Fibroblast of skin of back (primary cell): ENCODE measurements at places on chromosomes 5 and 9.

GRCh38 chr9:109430231-109430630, 67.9 kb downstream of the PTPN3 start:
- no peak for DNase-seq

DNA sequence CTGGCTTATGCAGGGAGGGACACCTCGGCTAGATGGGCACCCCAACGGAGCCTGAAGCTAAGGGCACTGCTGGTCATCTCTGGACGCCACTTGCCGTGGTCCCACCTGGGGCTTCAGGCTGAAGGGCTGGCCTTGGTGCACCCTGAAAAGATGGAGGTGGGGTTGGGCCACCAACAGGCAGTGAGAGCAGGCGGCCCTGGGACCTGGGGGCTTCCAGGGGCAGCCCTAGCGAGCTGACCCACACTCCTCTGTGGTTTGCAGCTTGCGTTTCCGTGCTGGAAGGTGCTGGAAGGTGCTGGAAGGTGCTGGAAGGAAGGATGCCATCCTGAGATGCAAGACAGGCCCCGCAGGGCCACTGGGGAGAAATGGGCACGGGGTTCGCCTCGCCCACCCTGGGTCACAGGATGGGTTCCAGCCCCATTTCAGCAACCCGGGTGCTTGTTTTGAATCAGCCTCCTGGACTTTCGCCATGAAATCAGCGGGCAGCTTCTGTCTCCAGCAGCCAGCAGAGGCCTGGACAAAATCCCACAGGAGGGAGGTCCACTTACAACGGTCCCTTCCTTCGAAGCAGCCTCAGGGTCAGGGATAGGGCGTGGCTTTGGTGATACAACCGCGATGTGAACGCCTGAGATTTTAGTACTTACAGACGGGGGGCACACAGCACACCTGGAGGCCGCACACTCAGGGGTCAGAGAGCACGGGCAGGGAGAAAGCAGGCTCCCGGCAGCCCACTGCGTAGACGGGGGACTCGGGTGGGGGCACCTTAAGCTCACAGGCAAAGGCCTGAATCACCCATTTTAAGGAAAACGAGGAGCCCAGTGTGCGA, 303.1 kb upstream of the IRX4 start:
- DNase-seq, result no peak

GRCh38 chr5:88487066-88487465, 218.4 kb upstream of the TMEM161B start:
- no peak for DNase-seq

DNA sequence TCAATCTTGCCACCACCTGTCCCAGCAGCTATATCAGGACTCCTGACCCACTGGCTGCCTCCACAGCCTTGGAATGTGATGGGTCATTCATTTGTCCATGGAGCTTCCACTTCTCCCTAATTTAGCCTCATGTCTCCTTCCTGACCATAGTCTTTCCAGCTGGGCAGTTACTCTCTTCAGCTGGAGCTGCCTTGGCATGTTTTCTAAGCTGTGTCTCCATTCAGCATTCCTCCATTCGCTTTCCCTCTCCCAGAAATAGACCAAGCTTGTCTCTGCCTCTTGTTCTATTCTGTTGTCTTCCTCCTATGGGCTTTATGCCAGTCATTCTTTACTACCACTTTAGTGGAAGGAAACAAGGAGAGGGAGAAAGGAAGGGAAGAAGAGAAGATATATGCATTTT, 5.3 kb upstream of the CTXN3 start:
- no peak for DNase-seq

GRCh38 chr5:159073026-159073425, 26.7 kb downstream of the EBF1 start:
- peak; percentile 77 for DNase-seq

DNA sequence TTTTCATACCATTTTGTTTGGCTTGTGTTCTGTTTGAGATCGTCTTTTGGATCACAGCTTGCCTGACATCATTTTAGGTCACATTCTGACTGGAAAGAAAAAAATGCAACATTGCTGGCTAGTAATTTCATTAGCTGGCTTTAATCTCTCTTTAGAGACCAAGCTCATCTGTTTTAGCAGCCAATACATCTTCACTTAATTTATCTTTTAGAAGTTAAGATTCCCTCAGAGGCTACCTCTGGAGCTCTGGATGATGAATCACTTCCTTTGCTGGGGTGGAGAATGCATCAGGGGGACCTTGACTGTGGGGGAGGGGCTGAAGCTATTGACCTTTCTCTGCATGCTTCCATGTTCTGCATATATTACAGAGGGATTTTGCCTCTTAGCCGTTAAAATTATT, 181.5 kb upstream of the OTULINL start:
- DNase-seq, result peak; percentile 81

- DNase-seq, result no peak
Observed at GRCh38 chr5:59418808-59419207, 474.7 kb downstream of the PDE4D start.

- no peak for DNase-seq
Observed at GRCh38 chr9:127225801-127226625, 38.6 kb upstream of the GARNL3 start.

GRCh38 chr9:1014225-1014624, 35.9 kb upstream of the DMRT2 start:
- DNase-seq, result no peak

GRCh38 chr9:125545845-125546244, 161.2 kb downstream of the MAPKAP1 start:
- DNase-seq, result no peak

DNA sequence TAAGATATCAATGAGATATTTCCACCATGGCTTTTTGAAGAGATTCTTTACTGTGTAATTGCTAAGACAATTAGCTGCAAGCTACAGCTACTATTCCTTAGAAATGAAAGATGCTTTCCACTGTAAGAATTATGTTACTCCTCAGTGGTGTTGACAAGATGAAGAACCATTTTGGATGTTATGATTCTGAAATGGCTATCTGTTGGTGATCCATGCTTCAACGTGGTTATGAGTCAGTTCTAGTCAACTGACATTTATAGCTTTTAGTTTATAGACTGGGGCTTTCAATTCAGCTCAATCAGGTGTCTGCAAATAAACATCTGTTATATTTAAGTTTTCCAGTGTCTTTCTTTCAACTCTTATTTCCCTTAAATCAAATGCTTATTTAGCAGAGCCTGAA, 93.7 kb downstream of the SGCD start:
- no peak for DNase-seq

GRCh38 chr9:110520120-110520701, 59.3 kb downstream of the SVEP1 start:
- peak; percentile 32 for DNase-seq

DNA sequence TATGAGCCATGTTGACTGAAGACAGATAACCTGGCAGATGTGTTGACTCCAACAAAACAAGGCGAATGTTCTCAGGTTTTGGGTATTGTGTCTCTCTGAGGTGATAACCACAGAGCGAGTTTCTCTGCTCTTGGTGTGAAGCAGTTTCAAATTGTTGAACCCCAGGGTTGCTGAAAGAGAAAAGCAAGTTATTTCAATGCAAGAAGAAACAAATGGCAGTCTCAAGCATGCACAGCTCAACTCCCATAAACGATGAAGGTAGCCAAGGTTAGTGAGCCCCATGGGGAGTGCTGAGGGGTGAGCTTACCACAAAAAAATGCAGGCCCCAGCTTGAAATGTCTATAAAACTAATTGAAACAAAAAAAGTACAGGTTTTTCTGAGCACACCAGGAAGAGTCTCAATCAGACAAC, 220.8 kb upstream of the DAPK1 start:
- DNase-seq, result peak; percentile 82

- DNase-seq, result no peak
Observed at GRCh38 chr9:134388976-134389375, 62.7 kb downstream of the RXRA start.

GRCh38 chr9:134403682-134404301, 77.5 kb downstream of the RXRA start:
- peak; percentile 87 for DNase-seq

GRCh38 chr5:78677777-78678668, 29.5 kb upstream of the LHFPL2 start:
- peak; percentile 99 for DNase-seq

DNA sequence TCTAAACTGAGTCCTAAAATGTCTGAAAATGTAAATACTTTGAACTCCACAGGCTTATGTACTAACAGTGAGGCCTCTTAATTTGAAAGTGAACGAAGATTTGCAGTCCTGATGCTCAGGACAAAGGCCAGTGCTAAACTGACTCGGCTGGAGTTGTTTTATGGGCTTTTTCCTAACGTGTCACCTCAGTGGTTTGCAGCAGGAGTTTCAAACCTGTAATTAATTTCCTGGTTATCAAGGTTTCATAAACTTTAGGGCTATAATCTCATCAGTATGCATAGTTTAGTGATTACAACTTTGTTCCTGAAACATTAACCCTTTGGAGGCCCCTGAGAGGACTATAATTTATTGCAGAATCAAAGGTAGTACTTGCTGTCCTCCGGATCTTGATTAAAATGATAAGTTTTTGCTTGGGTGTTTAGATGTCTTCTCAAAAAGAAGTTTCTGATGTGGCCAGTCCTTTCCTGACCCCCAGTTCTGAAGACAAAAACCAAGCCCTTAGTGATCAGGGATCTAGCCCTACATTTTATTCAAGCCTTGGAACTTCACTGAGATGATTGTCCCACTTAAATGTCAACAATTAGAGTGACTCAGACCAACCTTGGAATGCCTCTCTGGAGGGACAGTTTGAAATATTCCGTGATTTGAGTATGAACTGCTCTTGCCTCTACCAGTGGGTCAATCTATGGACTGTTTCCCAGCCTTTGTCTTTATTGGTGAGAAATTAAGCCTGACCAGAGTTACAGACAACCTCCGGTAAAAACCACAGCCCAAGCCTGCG, 11.1 kb upstream of the S100Z start:
- peak; percentile 89 for DNase-seq

DNA sequence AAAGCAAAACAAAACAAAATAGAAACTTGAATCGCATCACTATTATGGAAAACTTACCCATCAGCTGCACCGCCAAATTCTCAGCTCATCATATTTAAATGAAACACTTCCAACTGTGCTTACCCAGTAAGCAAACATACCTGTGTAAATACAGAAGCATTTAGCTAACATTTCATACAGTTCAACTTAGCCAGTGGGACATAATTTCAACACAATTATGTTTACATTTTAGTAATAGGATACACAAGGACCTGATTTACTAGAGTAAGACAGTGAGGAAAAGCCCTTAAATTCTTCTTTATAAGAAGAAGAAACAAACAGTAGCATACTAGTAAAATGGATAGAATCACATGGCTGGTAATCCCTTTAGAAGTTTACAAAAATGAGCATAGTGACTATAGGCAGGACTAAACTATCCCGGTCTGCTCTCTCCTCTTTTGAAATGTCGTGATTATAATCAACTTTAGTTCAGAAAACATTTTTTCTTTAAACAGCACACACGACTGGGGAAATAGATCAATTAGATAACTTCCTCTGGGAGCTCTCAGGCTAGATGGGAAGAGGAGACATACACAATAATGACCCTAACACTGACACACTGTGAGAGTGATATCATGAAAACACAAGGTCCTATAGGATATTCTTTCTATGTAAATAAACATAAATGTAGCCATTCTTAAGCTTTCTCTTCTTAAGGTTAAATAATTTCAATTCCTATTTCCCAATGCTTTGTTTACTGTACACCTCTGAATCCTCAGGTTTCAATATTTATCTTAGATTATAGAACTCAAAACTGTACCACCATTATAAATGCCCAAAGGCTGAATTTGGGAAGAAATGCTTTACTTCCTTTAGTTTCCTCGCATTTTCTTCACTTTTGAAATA, 15.9 kb upstream of the CDC20B start:
- no peak for DNase-seq

DNA sequence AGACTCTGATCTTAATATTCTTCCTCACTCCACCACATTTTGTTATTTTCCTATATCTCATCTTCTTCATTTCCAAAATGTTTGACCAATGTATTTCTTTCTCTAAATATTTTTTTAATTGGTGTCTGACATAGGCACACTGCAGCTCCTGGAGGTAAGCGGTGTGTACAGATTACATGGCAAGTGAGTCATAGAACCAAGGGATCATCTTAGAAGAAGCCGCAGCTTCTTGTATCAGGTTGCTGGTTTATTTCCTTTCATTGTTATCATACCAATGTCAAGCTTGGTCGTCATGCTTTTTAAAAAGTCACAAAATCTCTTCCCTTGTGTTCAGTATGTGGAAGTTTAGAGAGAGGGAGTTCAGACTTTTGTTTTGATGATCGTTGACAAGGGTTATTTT, 526.1 kb upstream of the CDH18 start:
- DNase-seq, result no peak

DNA sequence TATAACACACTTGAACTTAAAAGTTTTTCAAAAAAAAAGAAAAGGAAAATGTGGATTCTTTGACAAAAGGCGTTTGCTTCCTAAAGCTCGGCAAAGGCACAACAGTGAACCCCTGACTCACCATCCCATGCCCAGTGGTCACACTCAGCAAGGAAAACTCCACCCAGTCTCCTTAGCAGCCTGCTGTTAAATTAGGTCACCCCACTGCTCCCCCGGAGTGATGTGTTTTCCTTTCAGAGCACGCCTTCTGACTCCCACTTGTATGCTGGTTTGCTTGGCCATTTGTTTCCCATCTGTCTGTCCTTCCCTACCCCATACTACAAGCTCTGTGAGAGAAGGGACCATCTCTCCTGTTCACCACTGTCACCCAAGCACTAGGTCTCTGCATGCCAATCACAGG, 23.8 kb downstream of the RETREG1 start:
- peak; percentile 64 for DNase-seq

GRCh38 chr5:136374638-136375037, 9.3 kb upstream of the TRPC7 start:
- no peak for DNase-seq

DNA sequence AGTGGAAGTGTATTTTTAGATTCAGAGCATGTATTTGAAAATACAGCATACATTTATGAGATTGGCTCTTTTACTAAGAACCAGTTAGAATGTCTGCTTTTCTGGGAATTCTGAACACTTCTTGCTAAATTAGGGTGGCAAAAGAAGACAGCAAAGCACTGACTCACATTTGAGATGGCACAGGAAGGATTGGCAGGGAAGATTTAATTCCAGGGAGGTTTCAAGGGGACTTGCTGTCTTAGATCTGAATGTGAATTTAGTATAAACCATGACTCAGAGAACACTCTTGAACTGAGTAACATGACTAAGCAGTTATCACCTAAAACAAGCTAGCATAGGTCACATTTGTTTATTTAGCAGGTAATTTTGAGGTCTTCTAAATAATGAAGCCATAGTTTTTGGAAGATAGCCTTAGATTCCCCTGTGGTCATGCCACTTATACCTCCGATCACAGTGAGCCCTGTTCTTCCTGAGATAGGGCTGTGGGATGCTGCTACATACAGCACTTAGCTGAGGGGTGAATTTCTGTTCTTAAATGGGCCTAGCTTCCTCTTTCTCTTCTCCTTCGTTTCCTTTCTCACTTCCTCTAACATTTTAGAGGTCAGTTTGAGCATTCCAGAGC, 173.8 kb downstream of the PCSK1 start:
- peak; percentile 70 for DNase-seq

DNA sequence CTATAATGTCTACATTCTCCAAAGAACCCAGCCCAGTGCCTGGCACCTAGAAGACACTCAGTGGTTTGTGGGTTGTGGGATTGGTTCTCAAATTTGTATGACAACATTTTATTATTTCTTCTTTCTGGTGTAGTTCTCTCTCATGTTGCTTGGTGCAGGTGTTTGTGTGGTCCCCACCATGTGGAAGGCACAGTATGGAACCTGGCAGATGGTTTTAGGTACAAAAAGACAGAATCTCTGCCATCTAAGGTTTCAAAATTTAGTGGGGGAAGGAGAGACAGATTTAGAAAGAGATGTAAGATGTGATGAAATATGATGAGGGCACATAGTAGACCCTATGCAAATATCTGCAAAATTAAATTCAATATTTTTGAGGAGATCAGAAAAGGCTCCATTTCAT, 323.8 kb downstream of the CDK5RAP2 start:
- no peak for DNase-seq
